ENCODE measurements at places on chromosomes 3 and 15.
A peak's percentile ranks its signal among the peaks of the same experiment; 100 is the strongest.

GRCh38 chr3:46946416-46946815, 30.1 kb downstream of the CCDC12 start:
- no peak for DNase-seq

DNA sequence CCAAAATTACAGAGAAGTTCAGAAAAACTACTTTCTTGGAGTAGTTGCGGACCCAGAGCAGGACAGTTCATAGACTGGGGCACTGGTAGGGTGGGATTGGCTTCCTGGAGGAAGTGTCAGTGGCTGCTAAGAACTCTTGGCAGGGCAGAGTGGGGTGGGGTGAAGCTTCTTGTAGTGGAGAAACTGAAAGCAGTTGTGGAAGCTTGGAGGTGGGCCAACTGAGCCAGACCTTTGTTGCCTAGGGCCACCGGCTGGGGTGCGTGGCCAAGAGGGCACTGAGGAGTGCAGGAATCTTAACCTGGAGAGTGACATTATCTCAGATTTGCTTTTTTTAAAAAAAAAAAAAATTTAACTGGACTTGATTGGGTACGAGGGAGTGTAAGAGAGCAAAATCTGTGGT, 3.1 kb downstream of the KAT2B start:
- DNase-seq = peak; percentile 54

DNA sequence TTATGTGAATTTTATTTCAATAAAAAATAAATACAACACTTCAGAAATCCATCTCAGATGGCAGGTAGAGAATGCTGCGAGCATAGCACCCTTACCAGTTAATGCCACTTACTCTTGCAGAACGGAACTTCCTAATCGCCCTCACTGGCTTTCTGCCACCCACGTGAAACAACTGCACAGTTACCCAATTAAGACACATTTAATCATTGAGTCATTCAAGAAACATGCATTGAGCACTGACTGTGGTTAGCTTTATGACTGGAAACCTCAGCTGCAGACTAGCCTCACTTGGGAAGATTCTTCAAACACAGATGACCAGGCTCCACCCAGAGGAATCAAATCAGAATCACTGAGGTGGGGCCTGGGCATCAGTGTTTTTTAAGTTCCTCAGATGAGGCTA, 5.6 kb upstream of the MFGE8 start:
- no peak for DNase-seq

DNA sequence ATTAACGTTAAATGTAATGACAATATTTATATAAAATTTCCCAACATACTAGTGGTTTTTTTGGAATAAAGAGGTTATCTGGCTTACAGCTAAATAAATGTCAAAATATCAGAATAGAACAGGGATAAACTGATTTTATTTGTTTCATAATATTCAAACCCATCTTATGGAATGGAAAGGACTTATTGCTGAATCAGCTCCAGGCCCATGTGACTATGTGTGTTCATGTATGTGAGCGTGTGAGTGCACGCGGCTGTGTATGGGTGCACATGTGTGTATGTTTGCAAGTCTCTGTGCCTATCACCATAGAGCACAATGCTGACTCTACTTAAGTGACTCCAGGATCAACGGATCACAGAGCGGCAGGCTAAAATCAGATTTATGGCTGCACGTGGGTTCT, 392.3 kb upstream of the GRM7 start:
- DNase-seq = no peak

DNA sequence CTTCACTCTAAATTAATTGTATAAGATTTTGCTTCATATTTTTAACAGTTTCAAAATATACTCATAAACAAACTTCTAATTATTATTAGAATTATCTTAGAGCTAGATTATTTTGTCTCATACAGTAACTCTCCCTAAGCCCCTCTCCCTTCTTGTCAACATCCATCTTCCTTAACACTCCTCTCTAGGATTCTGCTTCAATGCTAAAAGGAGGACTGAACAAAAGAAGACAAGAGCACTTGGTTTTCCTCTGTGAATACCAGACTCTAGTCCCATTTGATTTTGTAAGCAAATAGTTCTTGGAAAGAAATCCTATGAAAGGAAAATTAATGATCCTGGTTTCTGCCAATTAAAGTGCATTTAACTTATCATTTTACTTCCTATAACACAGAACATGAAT, 91.8 kb downstream of the KCNMB2 start:
- no peak for DNase-seq

DNA sequence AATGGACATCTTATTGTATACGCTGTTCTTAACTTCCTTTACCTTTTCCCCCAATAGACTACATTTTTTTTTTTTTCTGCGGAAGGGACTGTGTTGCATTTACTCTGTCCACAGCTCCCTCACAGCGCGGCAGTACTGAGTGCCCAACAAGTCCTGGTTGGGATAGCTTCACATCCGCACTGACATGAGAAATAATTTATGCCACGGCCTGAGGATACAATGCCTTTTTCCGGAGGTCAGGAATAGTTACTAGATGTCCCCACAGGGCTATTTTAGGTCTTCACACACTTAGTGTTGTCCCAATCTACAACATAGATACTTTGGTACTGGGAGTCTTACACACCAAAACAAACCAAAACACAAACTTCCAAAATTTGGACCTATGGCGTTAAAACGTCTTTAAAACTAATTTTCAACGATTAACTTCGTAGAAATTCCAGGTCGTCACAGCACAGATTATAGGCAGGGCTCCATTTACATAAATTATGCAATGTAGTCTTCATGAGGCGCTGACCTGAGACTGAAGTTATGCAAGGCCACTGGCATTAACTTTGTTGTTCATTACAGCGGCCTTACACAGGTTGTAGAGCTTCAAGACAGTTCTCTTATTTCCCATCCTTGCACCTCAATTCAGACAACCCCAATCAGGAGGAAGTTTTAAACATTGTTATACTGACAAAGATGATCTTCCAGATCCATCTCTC, 989 bp upstream of the PPIB start:
- no peak for DNase-seq

DNA sequence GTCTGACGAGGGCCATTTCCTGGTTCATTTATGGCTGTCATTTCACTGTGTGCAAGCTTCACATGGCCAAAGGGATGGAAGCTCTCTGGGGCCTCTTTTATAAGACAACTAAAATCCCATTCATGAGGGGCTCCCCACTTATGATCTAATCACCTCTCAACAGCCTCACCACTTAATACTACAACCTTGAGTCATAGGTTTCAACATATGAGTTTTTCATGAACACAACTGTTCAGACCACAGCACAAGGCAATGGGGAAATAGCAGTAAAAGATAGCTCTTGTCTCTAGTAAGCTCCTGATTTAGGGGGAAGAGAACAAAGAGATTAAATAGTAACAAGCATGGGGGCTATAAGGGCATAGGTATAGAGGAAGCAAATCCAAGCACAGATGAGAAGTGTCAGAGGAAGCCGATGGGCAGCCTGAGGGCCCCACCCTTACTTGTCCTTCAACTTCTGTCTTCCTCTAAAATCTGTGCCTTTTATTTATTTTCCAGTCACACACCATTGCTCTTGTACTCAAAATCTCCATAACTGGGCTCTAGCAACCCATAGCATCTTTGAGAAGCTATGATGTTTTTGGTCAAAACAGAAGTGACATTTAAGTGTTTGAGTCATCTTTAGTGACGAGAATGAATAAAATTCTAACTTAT, 329.1 kb downstream of the UNC13C start:
- DNase-seq = no peak

DNA sequence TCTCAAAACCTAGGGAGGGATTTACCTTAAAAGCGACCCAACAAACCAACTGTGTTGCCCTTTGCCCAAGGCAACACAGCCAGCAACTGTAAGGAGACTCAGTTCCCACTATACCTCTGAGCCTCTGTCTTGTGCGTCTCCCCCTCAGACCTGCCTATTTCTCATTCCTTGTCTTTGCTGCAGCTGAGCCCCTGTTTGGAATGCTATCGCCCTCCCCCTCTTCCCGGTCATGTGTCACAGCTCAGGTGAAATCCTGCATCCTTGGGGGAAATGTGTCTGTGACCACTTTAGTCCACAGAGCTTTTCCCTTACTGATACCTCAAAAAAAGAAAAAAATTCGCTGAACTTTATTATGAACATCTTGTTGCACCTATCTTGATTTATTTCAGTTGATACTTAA, 52.0 kb upstream of the LRIG1 start:
- no peak for DNase-seq

GRCh38 chr15:78065284-78065872, 12.1 kb downstream of the TBC1D2B start:
- DNase-seq = no peak
